ENCODE measurements at places on chromosomes 13 and 19.

DNA sequence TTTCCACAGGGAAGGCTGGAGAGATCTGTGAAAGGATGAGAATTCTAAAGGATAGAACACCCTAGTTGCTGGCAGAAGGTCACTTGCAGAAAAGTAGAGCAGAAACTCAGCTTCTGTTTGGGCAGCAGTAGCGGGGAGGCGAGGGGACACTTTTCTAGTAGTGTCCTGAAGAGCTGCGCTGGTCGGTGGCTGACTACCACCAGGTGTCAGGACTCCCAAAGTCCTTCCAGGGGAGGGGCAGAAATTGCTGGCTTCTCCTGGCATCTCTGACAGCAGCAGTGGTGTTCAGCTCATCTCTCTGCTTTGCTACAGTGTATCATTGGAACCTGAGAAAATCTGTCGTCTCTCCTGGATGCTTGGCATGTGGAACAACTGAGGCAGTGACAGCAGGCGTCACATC is 120.9 kb downstream of the ZDHHC20 start:
- DNase-seq = no peak

GRCh38 chr13:100633461-100633860 is 41.1 kb downstream of the TMTC4 start:
- peak; percentile 83 for DNase-seq

- DNase-seq = no peak
These were observed 82.7 kb downstream of the ATP11A start for GRCh38 chr13:112772539-112772909.

- DNase-seq = no peak
These were observed 1074.9 kb downstream of the PCDH17 start for GRCh38 chr13:58706421-58706820.

DNA sequence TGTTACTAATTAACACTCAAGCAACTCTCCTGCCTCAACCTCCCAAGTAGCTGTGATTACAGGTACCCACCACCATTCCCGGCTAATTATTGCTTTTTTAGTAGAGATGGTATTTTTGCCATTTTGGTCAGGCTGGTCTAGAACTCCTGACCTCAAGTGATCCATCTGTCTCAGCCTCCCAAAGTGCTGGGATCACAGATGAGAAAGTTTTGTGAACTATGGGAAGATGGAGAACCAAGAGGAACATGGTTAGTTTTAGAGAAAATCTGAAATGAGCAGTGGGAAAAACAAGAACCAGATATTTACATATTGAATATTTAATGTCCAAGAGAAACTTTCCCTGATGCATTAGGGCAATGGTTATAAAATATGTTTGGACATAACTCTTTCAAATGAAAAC is 863.6 kb upstream of the MIR17HG start:
- DNase-seq = no peak

All from MG63 (cell line).